ENCODE measurements at places on chromosomes 12 and 14.
A peak's percentile ranks its signal among the peaks of the same experiment; 100 is the strongest.

DNA sequence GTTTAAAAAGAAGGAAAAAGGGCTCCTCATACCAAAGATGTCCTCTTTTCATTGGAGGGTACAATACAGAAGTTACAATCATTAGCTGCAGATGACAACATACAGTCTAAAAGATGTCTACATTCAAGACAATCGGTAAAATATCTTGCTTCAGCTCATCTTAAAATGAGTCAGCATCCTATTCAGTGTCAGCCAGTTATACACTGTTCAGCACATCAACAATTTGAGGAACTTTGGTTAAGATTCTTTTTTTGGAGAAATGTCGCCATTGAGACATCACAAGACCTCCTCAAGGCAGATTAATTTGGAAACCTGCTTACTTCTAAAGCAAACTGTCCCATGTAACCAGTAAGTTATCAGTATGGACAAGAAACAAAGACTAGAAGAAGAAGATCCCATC lies 100.7 kb upstream of the SLC38A4 start:
- H3K4me1 ChIP-seq = no peaks in the 10 kb centered on the region
- no peak for DNase-seq
- H3K27me3 ChIP-seq = no peaks in the 10 kb centered on the region
- no peak overlapping the region for H3K27ac ChIP-seq

DNA sequence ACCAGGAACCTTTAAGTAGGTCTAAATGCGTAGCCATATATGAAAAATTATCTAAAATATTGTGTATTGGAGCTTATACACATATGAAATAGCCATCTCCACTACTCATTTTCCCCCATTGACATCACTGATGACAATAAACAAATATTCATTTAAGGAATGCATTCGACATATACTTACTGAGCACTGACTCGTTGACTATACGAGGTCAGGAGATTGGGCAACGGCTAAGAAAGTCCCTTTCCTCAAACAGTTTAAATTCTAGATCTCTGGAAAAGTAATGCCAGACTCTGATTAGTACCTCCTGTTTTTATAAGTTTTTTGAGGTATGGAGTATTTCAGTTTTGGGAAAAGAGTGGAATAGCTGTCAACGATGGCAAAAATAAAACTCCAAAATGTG lies 139.4 kb upstream of the DIO2 start:
- no peaks in the 10 kb centered on the region for H3K27me3 ChIP-seq
- H3K36me3 ChIP-seq = no peaks in the 10 kb centered on the region
- H3K27ac ChIP-seq = no peak overlapping the region
- no peak for DNase-seq
- H3K4me1 ChIP-seq = no peaks in the 10 kb centered on the region
- H3K4me3 ChIP-seq = no peak overlapping the region

GRCh38 chr12:69563166-69563762 lies 22.0 kb upstream of the CCT2 start:
- no peak overlapping the region for H3K27ac ChIP-seq
- no peaks in the 10 kb centered on the region for H3K27me3 ChIP-seq
- no peak overlapping the region for H3K4me3 ChIP-seq
- DNase-seq = no peak
- no peaks in the 10 kb centered on the region for H3K4me1 ChIP-seq
- peaks cover 37% of the 10 kb centered on the region for H3K36me3 ChIP-seq

- no peaks in the 10 kb centered on the region for H3K27me3 ChIP-seq
- H3K27ac ChIP-seq = no peak overlapping the region
- no peaks in the 10 kb centered on the region for H3K36me3 ChIP-seq
- no peak for DNase-seq
- no peak overlapping the region for H3K4me3 ChIP-seq
- H3K4me1 ChIP-seq = no peaks in the 10 kb centered on the region
Measured at GRCh38 chr14:65206078-65206447, 103.7 kb upstream of the MAX start.

- H3K27ac ChIP-seq = no peak overlapping the region
- H3K4me1 ChIP-seq = peaks cover 4% of the 10 kb centered on the region
- no peak overlapping the region for H3K4me3 ChIP-seq
Measured at GRCh38 chr12:122147514-122148290, 26.3 kb downstream of the IL31 start.

- H3K36me3 ChIP-seq = no peaks in the 10 kb centered on the region
- H3K27ac ChIP-seq = no peak overlapping the region
- DNase-seq = no peak
- H3K4me3 ChIP-seq = no peak overlapping the region
- H3K4me1 ChIP-seq = no peaks in the 10 kb centered on the region
Measured at GRCh38 chr14:87065366-87065765, 927.6 kb downstream of the GALC start.

DNA sequence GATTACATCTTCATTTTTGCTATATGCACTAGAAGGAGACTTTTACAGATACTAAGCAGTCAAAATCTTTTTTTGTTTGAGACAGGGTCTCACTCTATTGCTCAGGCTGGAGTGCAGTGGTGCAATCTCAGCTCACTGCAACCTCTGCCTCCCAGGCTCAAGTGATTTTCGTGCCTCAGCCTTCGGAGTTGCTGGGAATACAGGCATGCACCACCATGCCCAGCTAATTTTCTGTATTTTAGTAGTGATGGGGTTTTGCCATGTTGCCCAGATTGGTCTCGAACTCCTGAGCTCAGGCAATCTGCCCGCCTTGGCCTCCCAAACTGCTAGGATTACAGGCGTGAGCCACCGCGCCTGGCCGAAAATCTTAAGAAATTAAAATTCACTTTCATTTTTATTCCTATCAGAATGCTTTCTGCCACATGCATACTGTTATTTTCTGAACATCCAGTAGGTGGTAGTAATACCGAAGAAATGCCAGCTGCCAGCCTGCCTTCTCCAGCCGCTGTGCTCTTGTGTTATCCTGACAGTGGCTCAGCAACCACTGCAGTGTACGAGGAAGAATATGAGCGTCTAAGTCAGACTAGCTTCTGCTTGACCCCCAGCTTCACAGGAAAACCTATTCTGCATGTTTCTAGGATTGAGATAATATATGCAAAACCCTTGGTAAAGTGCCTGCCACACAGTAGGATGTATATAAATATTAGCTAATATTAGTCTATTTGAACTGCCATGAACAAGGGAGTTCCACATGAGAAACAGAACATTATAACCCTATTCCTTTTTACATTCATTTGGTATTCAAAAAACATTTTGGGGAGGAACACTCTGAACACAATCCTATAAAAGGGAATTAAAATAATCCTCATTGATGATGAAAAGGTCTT lies 54.2 kb downstream of the RPAP3 start:
- DNase-seq = peak; percentile 59
- no peaks in the 10 kb centered on the region for H3K36me3 ChIP-seq
- no peak overlapping the region for H3K27ac ChIP-seq
- H3K4me3 ChIP-seq = no peak overlapping the region

DNA sequence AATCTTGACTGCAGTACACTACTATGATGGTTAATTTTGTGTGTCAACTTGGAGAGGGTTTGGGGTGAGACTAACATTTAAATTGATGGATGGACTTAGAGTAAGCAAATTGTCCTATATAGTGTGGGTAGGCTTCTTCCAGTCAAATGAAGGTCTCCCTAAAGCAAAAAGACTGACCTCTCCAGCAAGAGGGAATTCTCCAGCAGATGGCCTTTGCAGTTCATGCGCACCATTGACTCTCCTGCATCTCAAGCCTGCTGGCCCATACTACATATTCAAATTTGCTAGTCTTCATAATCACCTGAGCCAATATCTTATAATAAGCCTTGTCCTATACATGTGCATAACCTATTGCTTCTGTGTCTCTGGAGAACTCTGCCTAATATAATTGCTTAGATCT lies 260.2 kb downstream of the RERGL start:
- no peak overlapping the region for H3K27ac ChIP-seq
- no peak for DNase-seq
- H3K4me3 ChIP-seq = no peak overlapping the region
- H3K36me3 ChIP-seq = no peaks in the 10 kb centered on the region
- no peaks in the 10 kb centered on the region for H3K27me3 ChIP-seq

DNA sequence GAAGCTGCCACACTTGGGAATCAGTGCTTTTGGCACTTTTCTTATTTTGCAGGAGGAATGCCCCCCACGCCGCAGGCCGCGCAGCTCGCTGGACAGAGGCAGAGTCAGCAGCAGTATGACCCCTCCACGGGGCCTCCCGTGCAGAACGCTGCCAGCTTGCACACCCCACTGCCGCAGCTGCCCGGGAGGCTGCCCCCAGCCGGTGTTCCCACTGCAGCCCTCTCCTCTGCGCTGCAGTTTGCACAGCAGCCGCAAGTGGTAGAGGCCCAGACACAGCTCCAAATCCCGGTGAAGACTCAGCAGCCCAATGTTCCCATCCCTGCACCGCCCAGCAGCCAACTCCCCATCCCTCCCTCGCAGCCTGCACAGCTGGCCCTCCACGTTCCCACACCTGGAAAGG lies 32.3 kb downstream of the EP400 start:
- peaks cover 3% of the 10 kb centered on the region for H3K4me1 ChIP-seq
- peaks cover 83% of the 10 kb centered on the region for H3K36me3 ChIP-seq
- no peaks in the 10 kb centered on the region for H3K27me3 ChIP-seq
- no peak overlapping the region for H3K27ac ChIP-seq
- H3K4me3 ChIP-seq = no peak overlapping the region
- DNase-seq = no peak

- no peak overlapping the region for H3K4me3 ChIP-seq
- peaks cover 98% of the 10 kb centered on the region for H3K4me1 ChIP-seq
- DNase-seq = peak; percentile 89
- H3K36me3 ChIP-seq = no peaks in the 10 kb centered on the region
- peak overlapping the region; percentile 86 for H3K27ac ChIP-seq
Measured at GRCh38 chr12:64679487-64680001, 69.2 kb downstream of the RASSF3 start.

GRCh38 chr12:132904718-132905328 lies 17.4 kb upstream of the CHFR start:
- H3K36me3 ChIP-seq = no peaks in the 10 kb centered on the region
- peak overlapping the region; percentile 21 for H3K4me3 ChIP-seq
- H3K27ac ChIP-seq = no peak overlapping the region
- peak; percentile 72 for DNase-seq

GRCh38 chr12:53045696-53046045 lies 4.2 kb upstream of the TNS2 start:
- H3K36me3 ChIP-seq = peaks cover 17% of the 10 kb centered on the region
- no peaks in the 10 kb centered on the region for H3K27me3 ChIP-seq
- H3K27ac ChIP-seq = peak overlapping the region; percentile 91
- peak overlapping the region; percentile 50 for H3K4me3 ChIP-seq
- H3K4me1 ChIP-seq = peaks cover 47% of the 10 kb centered on the region

DNA sequence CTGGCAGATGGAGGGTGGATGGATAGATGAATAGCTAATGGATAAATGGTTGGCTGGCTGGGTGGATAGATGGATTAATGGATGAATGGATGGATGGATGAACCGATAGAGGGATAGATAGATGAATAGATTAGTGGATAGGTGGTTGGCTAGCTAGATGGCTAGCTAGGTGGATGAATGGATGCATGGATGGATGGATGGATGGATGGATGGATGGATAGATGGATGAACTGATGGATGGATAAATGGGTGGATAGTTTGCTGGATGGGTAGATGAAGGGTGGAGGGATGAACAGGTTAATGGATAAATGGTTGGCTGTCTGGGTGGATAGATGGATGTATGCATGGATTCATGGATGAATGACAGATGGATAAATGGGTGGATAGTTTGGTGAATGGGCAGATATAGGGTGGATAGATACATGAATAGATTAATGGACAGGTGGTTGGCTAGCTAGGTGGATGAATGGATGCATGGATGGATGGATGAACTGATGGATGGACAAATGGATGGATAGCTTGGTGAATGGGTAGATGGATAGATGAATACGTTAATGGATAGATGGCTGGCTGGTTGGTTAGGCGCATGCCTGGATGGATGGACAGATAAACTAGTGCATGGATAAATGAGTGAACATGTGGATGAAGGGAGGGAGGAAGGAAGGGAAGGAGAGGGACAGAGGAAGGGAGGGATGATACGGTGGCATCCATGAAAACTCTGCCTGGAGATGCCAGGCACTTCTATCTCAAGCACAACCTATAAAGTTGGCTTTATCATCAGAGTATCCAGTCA lies 8.1 kb downstream of the SERPINA9 start:
- no peak overlapping the region for H3K4me3 ChIP-seq
- H3K36me3 ChIP-seq = no peaks in the 10 kb centered on the region
- H3K27me3 ChIP-seq = peaks cover 3% of the 10 kb centered on the region
- no peak for DNase-seq

GRCh38 chr14:34111953-34112352 lies 161.1 kb upstream of the EGLN3 start:
- no peaks in the 10 kb centered on the region for H3K36me3 ChIP-seq
- no peak overlapping the region for H3K27ac ChIP-seq
- no peaks in the 10 kb centered on the region for H3K27me3 ChIP-seq

DNA sequence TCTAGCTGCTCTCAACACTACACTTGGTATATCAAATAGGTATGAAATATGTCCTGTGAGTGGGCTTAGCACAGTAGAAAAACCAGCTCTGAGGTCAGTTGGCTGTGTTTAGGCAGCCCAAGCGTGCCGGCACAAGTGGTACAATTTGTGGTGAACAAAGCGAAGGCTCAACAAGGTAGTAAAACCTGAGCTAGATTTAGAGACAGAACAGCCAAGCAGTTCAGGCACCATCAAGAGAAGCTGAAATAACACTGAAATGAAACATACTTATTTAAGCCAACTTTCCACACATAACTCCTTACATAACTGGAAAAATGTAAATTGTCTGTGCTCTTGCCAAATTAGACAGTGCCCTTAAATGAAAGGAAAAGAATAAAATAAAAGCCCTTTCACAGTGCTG lies 596.8 kb upstream of the FBXO33 start:
- H3K4me3 ChIP-seq = no peak overlapping the region
- no peak overlapping the region for H3K27ac ChIP-seq
- H3K27me3 ChIP-seq = no peaks in the 10 kb centered on the region

DNA sequence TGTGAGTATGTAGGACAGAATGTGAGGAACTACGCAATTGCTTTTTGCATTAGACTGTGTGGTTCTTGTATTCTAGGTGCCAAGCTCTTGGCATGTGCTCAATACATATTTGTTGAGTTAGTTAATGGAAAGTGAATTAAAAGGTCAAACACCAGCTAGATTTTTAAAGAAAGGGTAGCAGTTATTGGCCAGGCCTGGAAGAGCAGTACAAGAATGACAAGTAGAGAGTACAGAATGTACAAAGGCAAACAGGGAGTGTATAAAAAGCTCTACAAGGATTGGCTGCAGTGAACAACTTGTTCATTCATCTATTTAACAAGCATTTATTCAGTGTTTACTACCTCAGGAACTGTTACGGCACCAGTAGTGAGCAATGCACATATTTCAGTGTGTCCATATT lies 854.0 kb upstream of the SEL1L start:
- no peaks in the 10 kb centered on the region for H3K36me3 ChIP-seq
- no peaks in the 10 kb centered on the region for H3K4me1 ChIP-seq
- no peaks in the 10 kb centered on the region for H3K27me3 ChIP-seq
- H3K4me3 ChIP-seq = no peak overlapping the region
- peak overlapping the region; percentile 81 for H3K27ac ChIP-seq
- DNase-seq = peak; percentile 27

- H3K27ac ChIP-seq = no peak overlapping the region
- H3K4me3 ChIP-seq = no peak overlapping the region
- H3K36me3 ChIP-seq = no peaks in the 10 kb centered on the region
- H3K4me1 ChIP-seq = no peaks in the 10 kb centered on the region
- DNase-seq = no peak
Measured at GRCh38 chr14:32310876-32311275, 18.2 kb upstream of the AKAP6 start.

GRCh38 chr12:107309020-107309419 lies 215.7 kb upstream of the CRY1 start:
- DNase-seq = no peak
- no peaks in the 10 kb centered on the region for H3K36me3 ChIP-seq
- peaks cover 55% of the 10 kb centered on the region for H3K27me3 ChIP-seq
- no peaks in the 10 kb centered on the region for H3K4me1 ChIP-seq
- H3K27ac ChIP-seq = no peak overlapping the region
- H3K4me3 ChIP-seq = no peak overlapping the region

- H3K27me3 ChIP-seq = no peaks in the 10 kb centered on the region
- DNase-seq = no peak
- peaks cover 3% of the 10 kb centered on the region for H3K4me1 ChIP-seq
- no peak overlapping the region for H3K27ac ChIP-seq
Measured at GRCh38 chr14:24207104-24207551, 1.6 kb downstream of the TSSK4 start.

Data from stomach (tissue), 19 donors.